ENCODE measurements at places on chromosomes 11 and 22.
A peak's percentile ranks its signal among the peaks of the same experiment; 100 is the strongest.

DNA sequence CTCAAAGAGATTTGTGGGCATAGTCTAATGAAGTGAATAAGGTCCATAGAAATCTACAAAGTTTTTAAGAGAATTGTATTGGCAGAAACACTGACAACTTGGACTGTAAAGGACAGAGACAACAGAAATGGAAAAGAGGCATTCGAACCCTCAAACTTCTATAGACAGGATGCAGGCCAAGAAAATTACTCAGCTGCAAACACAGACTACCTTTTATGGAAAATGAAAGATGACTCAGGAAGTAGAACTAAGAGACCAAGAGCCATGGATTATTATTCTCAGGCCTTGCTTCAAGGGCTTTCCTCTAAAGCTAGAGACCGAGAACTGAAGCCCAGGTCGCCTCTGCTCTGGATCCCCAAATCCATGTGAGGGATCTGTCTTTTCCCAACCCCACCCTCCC lies 3.8 kb upstream of the PELI3 start:
- DNase-seq, result no peak

DNA sequence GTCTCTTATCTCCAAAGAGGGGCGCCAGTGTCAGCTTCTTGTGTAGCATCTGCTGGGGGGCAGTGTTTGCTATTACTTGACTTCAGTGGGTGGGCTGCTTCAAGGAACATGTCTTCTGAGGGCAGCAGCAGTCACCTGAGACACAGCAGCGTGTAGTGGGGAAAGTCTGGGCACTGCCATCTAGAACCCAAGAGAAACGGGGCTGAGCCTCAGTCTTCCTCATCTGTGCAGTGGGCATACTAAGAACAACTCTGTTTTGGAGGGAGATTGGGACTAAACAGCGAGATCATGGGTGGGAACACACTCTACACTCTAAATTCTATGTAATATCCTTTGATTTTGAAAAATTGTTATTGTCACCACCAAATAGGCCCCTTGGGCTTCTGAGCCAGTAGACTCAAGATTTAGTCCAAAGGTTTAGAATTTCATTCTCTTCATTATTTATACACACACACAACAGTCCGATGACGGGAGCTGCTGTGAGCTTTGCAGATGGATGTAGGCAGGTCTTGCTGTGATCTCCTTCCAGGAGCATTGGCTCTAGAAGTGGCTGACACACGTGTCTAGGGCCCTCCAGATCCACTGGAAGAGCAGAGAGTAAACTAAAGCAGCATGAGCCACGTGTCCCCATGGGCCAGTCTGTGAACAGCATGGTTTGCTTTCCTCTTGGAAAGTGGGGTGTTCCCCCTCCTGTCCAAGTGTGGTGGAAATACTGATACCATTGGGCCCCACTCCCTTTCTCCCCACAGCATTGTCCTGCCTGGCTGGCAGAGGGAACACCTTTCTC lies 51.8 kb downstream of the TRAF6 start:
- no peak for DNase-seq

DNA sequence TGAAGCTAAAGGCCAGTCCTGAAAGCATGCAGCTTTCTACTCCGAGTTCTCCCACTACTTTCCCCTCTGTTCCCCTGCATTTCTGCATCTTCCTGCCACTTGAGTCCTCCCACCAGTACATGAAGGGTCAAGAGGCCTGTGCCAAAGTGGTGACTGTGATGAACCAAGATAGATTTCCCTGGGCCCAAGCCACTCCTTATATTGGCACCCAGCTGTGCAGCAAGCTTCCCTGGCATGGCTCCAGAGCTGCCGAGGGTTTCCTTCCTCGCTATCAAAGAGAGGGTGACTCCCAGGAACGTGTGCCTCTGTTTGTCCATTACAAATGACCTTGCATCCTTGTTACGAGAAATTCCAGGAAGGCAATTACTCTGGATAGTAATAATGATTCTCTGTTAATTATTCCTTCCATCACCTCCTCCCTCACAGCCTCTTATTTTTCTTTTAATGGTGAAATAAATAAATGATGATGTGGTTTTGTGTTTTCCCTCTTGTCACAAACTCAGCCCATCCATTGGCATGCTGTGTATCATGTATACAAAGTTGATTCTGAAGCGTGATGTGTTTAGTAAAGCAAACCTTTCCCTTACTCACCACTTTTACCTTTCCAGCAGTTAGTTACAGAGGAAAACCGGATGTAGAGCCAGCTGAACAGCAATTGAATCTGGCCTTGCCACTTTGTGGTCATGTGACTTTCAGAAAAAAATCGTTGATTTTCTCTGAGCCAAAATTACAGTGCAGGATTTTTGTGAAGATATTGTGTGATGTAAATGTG lies 8.3 kb downstream of the SRSF8 start:
- no peak for DNase-seq

DNA sequence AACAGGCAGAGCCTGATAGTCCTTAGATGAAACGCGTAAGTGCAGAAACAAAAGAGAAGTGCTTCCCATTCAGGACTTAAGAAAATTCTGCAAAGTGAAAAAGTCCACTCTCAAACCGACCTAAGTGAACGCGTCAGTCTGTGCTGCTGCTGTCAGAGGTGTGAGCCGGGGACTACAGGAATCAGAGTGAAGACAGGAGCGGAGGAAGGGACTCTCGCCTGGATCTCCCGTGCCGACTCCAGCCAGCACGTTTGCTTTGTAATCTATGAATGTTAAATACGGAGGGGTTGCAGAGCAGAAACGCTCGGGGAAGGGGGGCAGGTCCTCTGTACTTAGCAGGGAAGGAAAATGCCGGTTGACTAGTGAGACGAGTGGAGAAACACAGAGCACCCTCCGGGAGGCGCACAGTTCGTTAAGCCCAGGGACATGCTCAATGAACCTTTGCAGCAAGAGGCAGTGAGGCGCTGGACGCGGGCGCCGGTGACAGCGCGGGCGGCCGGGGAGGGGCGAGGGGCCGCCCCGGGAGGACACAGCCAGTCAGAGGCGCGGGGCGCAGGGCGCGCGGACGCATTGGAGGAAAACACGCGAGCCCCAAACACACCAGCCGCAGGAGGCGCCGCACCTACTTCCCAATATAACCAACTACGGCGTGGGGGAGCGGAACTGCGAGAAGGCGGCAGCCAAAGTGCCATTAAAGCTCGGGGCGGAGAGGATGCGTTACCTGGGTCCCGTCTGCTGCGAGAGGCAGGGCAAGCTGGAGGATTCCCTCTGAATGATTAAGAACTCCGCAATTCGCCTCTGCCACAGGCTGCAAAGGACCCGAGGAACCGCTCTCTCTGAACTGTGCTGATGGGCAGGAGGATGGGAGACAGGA lies at the start of gene CNTN5:
Gene CNTN5, plus strand, starts transcription at position 598 of the 874 bp plus-strand sequence.
- peak; percentile 5 for DNase-seq

GRCh38 chr22:24423519-24424000 lies 3.8 kb upstream of the ADORA2A start:
- DNase-seq, result peak; percentile 43

DNA sequence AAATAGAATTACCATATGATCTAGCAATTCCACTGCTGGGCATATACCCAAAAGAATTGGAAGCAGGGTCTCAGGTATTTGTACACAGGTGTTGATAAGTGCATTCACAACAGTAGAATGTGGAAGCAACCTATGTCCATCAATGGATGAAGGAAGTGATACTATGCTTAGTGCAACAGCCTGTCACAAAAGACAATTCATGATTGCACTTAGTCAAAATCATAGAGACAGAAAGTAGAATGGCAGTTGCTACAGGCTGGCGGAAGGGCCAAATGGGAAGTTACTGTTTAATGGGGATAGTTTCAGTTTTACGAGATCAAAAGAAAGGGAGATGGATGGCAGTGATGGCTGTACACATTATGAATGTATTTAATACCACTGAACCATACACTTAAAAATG lies 42.0 kb downstream of the SGSM3 start:
- no peak for DNase-seq

- DNase-seq, result no peak
Observed at GRCh38 chr11:36167073-36167472, 122.2 kb downstream of the COMMD9 start.

GRCh38 chr22:46484861-46485595 lies 52.4 kb downstream of the CELSR1 start:
- no peak for DNase-seq

DNA sequence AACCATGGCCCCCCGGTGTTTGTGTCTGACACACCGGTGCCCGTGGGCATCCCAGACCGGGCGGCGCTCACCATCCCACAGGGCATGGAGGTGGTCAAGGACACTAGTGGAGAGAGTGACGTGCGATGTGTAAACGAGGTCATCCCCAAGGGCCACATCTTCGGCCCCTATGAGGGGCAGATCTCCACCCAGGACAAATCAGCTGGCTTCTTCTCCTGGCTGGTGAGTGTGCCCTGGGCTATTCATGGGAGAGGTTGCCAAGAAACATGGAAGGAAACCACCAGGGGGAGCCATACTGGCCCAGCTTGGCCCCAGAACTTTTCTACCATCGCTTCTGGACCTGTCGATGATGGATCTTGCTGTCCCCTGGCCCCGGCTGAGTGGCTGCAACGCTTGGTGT lies 36.5 kb downstream of the PRDM11 start:
- DNase-seq, result no peak

DNA sequence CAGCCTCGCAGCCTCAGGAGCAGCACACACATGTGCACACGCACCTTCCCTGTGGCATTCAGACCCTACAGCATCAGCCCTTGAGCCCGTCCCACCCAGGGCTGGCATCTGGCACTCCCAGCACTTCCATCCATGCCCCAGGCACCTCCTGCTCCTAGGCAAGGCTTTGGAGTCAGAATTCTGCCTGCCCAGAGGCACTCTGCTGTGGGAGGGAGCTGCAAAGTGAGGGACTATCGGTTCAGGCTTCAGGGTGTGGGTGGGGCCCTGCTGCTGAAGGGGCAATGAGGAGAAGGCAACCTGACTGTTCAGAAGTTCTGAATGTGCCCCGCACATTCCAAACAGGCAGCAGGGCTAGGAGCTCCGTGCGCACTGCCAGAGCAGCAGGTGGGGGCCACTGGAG lies 39.7 kb downstream of the NECTIN1 start:
- no peak for DNase-seq

DNA sequence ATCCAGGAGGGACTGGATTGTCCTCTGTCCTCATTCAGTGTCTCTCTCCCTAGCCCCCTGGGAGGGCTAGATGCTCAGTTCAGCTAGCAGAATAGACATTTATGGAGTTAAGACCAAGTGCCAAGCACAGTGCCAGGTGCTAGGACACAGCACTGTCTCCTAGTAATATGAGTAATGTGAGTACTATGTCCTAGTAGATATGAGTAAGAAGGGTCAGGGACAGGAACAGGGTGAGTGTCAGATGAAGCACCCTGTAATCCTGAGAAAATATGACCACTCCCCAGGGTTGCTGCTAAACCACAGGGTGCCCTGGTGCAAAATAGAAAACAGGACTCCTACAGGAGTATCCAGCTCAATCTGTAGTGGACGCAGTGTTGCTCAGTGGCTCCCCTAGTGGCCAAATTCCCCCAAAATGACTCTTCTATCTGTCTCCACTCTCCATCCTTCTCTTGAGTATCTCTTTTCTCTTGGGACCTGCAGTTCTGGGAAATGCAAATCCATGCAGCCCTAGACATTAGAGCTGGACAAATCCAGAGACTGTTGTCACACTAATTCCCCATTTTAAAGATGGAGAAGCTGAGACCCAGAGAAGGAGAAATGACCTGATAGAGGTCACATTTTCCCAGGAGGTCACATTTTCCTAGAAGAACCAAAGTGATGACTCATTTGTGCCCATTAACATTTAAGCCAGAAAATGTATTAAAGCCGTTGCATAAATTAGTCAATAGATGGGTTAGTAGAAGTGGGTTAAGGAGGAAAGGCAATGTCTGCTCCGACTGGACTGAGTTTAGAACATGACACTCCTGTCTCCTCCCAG lies 214.3 kb downstream of the NXPE2 start:
- no peak for DNase-seq

DNA sequence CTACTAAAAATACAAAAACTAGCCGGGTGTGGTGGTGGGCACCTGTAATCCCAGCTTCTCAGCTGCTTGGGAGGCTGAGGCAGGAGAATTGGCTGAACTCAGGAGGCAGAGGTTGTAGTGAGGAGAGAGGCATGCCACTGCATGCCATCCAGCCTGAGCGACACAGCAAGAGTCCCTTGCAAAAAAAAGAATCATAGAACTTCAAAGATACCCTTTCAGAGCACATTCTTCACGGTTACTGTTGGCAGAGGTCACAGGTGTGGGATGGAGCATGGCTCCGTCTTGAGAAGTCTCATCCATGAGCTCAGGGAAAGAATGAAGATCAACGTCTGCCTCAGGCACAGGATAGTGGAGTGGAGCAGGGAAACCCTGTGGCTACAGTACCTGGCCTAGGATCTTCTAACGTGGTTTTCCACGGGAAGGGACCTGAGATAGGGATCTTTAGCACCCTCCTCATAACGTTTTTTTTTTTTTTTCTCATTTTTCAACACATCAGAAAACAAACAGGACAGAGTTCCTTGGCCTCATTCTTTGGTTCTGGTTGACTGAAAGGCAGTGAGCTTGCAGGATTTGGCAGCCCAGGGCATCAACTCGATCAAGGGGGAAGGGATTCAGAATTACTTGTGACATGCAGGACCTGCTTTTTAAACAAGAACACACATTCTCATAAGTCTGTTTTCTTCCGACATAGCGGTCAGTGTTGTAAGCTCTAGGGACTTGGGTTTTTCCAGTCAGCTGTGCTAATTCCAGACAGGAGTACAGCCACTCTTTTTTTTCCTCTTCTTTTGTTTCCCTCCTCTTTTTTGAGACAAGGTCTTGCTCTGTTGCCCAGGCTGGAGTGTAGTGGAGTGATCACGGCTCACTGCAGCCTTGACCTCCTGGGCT lies 22.8 kb downstream of the F2 start:
- no peak for DNase-seq

- DNase-seq, result no peak
Observed at GRCh38 chr22:26534874-26535602, 22.8 kb upstream of the TFIP11 start.

- no peak for DNase-seq
Observed at GRCh38 chr11:75229466-75229865, 11.1 kb upstream of the TPBGL start.

GRCh38 chr11:33064033-33064825 lies 24.9 kb downstream of the TCP11L1 start:
- DNase-seq, result no peak

DNA sequence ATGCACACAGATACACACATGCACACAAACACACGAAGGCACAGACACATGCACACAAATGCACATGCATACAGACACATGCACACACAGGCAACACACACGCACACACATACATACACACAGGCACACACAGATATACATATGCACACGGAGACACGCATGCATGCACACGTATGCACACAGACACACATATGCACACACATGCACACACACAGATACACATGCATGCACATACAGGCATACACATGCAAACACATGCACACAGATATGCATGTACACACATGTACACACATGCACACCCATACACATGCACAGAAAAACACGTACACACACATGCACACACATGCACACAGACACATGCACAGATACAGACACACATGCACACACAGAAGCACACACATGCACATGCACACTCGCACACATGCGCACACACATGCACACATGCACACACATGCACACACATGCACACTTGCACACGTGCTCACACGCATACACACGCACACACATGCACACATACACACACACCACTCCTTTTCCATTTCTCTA lies 70.8 kb upstream of the ALDH3B2 start:
- DNase-seq, result no peak

- DNase-seq, result no peak
Observed at GRCh38 chr22:43488031-43488866, 76.4 kb downstream of the MPPED1 start.
